ENCODE measurements at places on chromosomes 12 and 14.

DNA sequence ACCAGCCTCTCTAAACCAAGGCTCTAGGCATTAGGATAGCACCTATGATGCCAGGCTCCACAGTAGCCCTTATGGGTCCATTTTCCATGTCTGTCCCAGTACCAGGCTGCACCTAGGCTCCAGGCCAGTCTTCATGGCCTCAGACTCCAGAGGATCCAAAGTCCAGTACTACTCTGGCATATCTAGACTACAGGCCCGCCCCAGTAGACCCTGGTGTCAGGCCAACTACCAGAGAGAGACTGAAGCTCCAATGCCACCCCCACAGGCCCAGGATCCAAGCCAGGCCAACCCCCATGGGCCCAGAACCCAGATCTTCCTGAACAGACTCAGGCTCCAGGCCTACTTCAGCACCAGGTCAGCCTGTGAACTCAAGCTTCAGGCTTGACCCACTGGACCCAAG, 287.0 kb downstream of the KCNC2 start:
- DNase-seq: no peak

DNA sequence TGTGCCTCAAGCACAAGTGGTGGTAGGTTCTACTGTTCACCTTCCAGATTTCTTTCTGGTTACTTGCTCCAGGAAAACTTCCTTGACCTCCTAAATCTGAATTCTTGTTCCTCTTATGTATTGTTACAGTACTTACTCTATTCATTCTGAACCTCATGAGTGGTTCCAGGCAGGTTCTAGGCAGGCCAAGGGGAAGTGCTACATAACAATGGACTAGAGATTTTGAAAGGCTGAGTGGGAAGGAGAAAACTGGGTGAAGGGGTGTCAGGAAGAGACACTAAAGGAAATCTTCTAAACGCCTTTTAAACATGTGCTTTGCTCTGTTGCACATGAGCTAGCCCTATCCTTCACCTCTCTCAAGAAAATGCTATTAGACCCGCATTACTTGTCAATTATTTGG, 1.6 kb downstream of the YARS2 start:
- no peak for DNase-seq

GRCh38 chr12:6909421-6910145, 4.8 kb upstream of the ENO2 start:
- no peak for DNase-seq

DNA sequence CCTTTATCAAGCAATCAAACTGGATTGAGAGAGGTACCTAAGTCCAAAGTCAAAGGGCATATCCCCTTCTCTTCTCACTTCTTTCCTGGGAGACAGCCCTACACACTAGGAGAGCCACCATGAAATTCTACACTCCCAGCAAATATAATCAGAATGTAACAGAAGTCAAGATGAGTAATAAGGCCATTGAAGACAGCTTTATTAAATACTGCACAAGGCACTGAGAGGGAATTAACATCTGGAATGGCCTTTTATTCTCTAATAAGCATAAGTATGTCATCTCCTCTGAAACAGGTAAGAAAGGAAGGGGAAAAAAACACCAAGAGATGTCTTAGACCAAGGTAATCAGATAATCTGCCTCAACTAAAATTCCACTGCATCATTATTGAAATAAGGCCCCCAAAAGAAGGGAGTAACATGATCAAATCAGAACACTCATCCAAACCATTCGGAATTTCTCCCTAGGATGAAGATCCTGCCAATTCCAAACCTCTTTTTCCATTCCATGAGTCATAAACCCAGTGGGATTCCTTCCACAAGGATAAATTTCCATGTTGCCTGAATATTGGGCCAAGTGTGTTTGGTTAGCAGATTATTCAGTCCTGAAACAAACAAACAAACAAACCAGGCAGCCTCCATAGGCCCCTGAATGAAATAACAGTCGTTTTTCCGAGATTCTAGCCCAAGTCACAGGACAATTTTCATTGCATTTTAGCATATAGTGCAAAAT, 19.9 kb downstream of the SLC35F4 start:
- DNase-seq: no peak

DNA sequence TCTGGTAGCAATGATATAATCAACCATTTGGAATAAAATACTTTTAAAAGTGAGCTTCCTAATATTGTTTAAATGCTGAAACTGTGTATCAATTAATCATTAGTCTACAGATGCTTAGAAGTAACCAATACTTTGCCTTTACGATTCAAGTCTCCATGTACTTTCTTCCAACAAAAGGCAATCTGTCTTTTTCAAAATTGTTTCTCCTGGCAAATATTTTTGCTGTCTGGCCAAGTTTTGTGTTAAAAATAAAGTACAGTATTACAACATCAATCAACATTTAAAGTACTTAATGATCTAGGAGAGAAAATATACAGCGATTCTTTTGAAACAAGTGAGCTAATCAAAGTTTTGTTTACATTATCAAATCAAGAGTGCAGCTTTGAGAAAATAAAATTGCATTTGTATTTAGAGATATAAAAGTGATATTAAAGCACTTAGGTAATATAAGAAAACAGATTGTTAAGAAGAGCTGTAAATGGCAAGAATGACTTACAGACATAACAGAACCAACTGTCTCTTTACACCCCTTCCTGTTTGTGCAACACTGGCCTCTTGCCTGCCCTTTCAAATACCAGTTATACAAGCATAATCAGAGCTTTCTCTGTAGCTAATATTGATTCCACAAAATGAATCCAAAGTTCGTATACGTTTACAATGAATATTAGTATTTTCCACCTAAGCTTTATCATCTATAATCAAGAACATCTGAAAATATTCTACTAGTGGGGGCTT, 38.2 kb upstream of the FBLN5 start:
- DNase-seq: peak; percentile 26

GRCh38 chr12:58882826-58883225, 37.5 kb downstream of the LRIG3 start:
- DNase-seq: no peak

DNA sequence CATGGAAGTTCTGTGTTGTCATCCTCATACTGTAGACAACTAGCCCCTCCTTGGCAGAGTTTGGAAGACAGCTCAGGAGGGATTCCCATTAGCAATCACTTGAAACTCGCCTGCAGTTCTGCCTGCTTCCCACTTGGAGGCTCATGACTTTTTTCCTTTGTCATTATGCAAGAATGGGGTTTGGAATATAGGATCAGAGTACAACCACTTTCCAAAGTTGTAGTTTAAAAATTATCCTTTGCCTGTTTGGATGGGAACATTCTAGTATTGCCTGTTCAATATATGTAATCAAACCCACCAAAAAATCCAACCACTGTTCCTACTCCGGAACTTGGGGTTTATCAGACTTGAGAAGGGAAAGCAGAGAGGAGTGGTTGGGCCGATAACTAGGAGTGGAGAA, 2.1 kb upstream of the GPD1 start:
- DNase-seq: peak; percentile 43

All from LHCN-M2 (cell line).